Ovary (tissue), 10 donors: ENCODE measurements at places on chromosomes 6 and 20. TPM values are rescaled to one million over a fixed set of nuclear protein-coding genes. Genes with fewer than 3 reads are reported as not detected.

DNA sequence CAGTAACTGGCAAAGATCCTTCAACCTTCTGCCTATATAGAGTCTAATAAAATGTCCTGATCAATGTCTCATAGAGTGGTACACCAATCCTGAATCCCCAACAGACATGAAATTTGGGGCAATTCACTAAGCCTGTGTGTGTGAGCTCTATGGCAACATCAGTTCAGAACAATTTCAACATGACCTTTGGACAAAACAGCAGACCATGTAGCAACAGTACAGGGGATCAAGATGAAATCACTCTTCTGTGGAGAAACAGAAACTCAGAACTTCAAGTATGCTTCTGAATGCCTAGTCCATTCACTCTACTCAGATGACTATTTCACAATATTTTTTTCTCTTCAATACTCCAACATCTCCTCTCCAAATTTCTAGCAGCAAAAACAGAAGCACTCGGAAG lies 49.1 kb upstream of the OPRM1 start:
- no peak for DNase-seq

GRCh38 chr6:43966853-43967718 lies 160.2 kb downstream of the MRPL14 start:
- no peak for DNase-seq

GRCh38 chr6:111481836-111482187 lies 1.2 kb downstream of the REV3L start:
- no peak for DNase-seq

- no peak for DNase-seq
Observed at GRCh38 chr6:93163146-93163545, 256.2 kb downstream of the EPHA7 start.

DNA sequence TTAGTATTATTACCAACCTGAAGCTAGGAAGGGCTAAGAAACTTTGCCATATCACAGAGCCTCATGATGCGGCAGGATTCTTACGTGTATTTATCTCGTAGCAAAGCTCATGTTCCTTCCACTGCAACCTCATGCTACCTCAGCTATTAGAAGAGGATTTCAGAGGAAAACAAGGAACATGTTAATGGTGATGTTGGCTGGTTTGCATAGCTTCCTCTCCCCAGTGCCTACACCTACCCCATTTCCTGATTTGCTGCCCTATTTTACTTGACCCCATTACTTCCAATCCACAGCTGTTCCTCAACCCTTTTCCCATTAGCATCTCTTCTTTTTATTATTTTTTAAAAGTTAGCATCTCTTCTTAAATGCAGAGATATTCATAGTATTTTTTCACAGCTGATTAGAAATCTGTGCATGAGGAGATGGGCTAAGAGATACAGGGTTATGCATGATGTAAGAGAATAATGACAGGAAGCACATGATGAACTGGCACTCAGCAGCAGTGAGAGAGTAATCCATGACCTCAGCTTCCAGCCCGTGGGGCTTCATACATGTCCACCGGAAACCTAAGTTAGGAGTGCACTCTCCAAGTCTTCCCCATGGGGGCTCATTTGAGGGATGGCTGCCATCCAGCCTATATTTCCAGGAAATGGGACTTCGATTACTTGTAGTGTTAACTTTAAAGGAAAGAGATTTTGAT lies 106.1 kb upstream of the ASF1A start:
- no peak for DNase-seq

GRCh38 chr6:147331401-147331800 lies 127.2 kb downstream of the STXBP5 start:
- DNase-seq = no peak

DNA sequence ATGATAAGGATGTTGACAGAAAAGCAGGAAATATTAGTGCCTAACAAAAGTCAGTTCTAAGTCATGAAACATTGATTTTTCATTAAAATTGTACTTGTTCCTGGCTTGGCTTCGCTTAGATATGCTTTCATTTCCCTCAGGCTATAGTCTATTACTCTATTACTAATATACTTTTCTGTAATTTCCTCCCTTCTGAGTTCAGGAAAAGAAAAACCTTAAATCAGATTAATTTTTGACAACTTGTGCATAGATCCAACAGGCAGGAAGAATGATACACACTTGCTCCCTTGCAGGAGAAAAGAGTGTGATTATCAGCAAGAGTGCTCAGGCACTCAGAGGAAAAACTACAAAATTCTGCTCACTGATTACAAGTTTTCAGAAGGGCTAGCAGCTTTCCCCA lies 145.2 kb upstream of the THEMIS start:
- no peak for DNase-seq

- DNase-seq = no peak
Observed at GRCh38 chr6:147141711-147142308, 62.4 kb upstream of the STXBP5 start.

DNA sequence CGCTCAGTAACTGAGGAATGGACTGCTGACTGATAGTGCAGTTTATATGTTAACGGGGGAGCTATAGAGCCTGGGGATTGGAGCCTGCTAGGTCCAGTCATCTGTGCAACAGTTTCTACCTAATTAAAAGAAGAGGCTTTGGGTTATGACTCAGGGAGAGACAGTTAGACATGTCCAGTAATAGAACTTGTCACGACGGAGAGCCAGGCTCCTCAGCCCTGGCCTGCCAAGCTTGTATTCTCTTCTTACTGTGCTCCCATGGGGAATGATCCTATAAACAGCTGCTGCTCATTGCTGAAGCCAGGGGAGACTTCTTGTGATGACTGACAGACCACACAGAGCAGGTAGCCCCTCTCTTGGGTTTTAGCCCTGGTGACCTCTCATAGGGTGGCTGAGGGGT lies 69.3 kb downstream of the SYNJ2 start:
- DNase-seq = no peak

GRCh38 chr20:61437280-61438206 lies 185.5 kb downstream of the CDH4 start:
- no peak for DNase-seq

- no peak for DNase-seq
Observed at GRCh38 chr6:93749930-93750329, 330.6 kb upstream of the EPHA7 start.

GRCh38 chr6:10956776-10957175 lies 69.9 kb downstream of the SYCP2L start:
- no peak for DNase-seq

- DNase-seq = no peak
Observed at GRCh38 chr6:151620179-151620578, 126.4 kb downstream of the CCDC170 start.

DNA sequence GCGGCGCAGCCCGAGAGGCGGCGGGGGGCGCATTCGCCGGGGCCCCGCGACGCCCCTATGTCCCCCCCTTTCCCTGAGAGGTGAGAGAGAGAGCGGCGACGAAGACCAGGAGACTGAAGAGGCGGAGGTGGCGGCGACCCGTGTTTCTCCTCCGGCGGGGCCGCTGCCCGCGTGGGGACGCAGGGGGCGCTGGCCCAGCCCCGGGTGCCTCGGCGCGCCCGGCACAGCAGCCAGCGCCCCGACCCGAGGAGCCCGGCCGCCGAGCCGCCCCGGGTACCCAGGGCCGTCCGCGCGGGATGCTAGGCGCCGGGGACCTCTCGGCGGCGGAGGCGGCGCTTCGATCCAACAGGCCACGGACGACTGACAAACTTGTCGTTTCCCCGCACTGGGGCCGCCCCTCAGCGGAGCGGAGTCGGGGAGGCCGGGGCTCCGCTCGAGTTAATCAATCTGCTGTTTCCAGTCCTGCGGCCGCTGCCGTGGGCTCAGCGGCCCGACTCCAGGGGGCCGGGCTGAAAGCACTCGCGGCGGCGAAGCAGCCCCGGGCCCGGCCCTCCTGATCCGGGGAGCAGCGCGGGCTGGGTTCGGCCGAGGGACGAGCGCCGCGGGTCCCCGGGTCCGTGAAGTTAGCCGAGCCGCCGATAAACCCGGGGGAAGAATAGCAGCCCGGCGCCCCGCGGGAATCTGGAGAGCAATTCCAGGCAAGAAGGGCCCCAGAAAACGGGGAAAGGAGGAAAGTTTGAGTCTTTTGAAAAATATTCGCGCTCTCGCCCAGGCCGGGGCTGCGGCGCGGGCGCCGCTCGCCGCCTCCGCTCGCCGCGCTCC lies 631 bp downstream of the MDGA1 start:
- peak; percentile 44 for DNase-seq

- DNase-seq = no peak
Observed at GRCh38 chr20:51536116-51537069, 6.1 kb downstream of the NFATC2 start.

GRCh38 chr6:105992315-105992961 lies 93.7 kb upstream of the PRDM1 start:
- peak; percentile 84 for DNase-seq

- DNase-seq = no peak
Observed at GRCh38 chr6:11330413-11330760, 97.9 kb upstream of the NEDD9 start.

DNA sequence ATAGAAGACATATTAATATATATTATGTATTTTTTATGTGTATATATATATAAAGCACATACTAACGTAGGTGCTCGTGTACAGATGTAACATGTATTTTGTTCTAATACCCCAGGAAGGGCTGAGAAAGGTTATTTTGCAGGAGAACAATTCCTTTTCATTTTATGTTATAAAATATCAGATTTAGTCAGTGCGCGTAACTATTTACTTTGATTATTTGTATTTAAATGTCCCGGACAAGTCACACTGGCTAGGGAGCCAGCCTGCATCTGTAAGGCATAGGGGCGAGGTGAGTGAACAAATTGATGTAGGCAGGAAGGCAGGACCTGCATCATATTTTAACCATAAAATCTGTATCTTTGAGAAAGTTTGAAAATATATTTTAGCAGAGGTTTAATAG lies 74.1 kb downstream of the BMP7 start:
- no peak for DNase-seq

GRCh38 chr20:60202046-60202445 lies 243.8 kb downstream of the CDH26 start:
- no peak for DNase-seq

HLA-DQA2 gene
- polyA plus RNA-seq = 29.3 TPM

KIAA0408 gene
- 2.1 TPM for polyA plus RNA-seq

SSTR4 gene
- polyA plus RNA-seq = not detected

SUMO4 gene
- polyA plus RNA-seq = 0.53 TPM

PTP4A1 gene
- 9.4 TPM for polyA plus RNA-seq

TFAP2D gene
- polyA plus RNA-seq = not detected

DSE gene
- polyA plus RNA-seq = 29.0 TPM

CRISP3 gene
- 0.90 TPM for polyA plus RNA-seq

MCM9 gene
- polyA plus RNA-seq = 6.7 TPM
